ENCODE measurements at places on chromosomes 7 and 10. TPM values are rescaled to one million over a fixed set of nuclear protein-coding genes. Genes with fewer than 3 reads are reported as not detected.

- DNase-seq = peak; percentile 24
Observed at GRCh38 chr7:21543528-21544302, 876 bp downstream of the DNAH11 start.

VENTX gene
- total RNA-seq = not detected

- DNase-seq = no peak
Observed at GRCh38 chr10:87763086-87763861, 54.8 kb downstream of the ATAD1 start.

DNA sequence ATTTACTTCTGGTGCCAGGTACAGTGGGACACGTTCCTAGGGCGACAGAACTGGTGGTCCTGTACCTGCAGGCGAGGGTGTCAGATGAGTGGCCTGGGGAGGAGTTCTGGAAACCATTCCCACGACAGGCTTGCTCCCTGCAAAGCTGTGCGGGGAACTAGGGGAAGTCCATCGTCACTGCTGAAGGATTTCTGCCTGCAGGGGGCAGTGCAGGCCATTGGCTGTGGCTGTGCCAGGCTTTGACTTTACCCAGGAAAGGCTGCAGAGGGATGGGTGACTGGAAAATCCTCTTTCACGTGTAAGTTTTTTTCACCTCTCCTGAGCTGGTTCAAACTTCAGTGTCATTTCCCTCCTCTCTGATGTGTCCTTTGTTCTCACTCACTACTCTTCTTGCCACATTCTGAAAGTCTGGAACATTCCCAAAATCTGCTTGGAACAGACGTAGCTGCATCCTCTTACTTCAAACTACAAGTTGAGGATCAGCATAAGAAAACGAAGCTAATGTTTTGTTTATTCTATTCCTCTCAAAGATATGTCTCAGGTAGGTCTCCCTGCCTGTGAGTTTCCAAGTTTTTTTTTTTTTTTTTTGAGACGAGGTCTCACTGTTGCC lies 126.5 kb downstream of the SH2D4B start:
- peak; percentile 69 for DNase-seq

- DNase-seq = no peak
Observed at GRCh38 chr7:150976529-150977381, 1.4 kb downstream of the KCNH2 start.

STEAP4 gene
- total RNA-seq = not detected

GALNT17 gene
- not detected for total RNA-seq
